ENCODE measurements at places on chromosomes 7 and 10.

- no peak for DNase-seq
Observed at GRCh38 chr10:72121389-72121788, 33.0 kb upstream of the SPOCK2 start.

DNA sequence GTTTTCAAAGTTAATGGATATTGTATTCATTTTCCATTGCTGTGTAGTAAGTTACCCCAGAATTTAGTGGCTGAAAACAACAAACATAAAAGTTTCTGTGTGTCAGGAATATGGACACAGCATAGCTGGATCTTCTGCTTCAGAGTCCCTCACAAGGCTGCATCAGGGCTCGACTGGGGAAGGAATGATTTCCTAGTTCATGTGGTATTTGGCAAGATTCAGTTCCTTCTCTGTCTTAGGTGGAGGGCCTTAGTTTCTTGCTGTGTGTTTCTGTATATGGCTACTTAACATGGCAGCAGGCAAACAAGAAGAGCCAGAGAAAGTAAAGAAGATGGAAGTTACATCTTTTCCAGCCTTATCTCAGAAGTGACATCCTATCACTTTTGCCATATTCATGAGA, 51.1 kb downstream of the TPST1 start:
- DNase-seq, result no peak

DNA sequence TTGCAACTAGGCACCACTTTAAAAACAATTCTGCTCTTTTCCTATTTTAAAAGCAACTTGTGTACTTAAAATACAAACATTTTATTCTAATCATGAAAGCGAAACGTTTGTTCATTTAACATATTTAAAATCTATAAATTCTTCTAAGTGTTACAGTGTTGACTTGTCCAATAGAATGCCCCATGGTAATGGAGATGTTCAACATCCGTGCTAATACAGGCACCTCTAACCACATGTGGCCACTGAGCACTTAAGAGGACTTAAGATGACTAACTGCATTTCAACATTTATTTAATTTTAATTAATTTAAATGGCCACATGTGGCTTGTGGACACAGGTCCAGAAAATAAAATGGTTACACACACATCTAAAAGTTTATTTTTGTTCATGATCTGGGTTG, 115.1 kb downstream of the TPK1 start:
- DNase-seq, result no peak

GRCh38 chr7:16944936-16945335, 63.2 kb upstream of the AGR3 start:
- no peak for DNase-seq

DNA sequence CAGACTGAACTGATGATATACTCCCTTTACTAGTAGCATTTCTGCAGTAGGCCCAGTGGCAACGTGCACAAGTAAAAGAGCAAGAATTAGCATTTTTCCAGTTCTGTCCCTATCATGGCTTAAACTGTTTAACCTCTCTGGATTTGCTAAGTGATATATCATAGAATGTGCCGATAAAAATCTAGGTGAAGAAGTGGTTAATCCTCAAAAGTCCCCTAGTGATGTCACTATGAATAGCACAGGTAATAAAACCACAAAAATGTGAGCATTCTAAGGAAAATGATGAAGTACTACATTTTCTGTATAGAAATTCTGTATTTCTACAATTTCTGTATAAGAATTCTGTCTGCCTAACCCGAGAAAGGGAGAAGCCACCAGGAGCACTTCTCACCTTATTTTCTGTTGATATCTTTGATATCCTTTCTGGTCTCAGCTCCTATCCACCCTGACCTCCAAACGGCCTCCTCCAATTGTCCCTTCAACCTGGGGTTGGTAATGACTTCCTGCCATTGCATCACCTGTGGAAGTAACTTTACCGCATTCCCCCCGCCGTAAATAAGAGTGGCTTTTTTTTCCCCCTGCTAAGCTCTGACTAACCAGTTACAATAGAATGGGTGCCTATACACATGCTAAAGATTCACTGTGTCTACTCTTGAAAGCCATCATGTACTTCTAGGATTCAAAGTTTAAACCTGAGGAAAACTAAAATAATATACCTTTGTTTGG, 155.9 kb upstream of the ASAH2 start:
- no peak for DNase-seq

DNA sequence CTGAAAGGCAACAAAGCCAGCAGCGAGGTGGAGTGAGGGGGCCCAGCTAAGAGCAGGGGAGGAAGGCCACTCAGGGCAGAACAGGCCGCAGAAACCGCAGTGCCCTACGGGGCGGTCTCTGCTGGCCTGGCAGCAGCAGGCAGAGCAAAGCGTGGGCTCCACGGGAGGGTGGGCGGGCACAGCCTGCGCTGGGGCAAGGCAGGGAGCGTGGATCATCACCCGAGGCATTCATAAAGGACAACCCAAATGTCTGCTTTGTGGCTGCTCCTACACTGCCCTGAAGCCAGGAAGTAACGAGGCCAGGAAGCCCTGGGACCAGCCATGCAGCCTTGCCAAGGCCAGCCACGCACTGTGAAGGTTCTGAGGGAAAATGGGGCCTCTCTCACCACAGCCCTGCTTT, 127.5 kb downstream of the MAD1L1 start:
- DNase-seq, result no peak

- DNase-seq, result no peak
Observed at GRCh38 chr10:26931223-26931622, 70.5 kb upstream of the ABI1 start.

DNA sequence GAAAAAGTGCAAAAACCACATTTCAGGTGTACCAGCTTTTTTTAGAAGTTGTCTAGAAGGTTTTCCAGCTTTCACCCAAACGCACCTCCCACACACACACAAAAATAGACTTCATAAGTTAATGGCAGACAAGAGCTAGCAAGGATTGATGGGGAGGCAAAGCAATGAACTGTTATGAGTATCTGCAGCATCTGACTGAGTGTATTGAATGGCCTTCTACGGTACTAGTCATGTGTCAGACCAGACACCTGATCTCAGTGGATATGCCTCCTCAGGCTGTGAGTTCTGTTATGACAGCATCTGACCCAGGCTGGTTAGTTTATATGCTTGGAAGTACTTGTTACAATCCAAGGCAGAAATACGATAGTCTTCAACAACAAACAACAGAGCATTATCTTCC, 406.1 kb upstream of the AUTS2 start:
- DNase-seq, result no peak

- DNase-seq, result no peak
Observed at GRCh38 chr10:114442091-114442630, 37.9 kb upstream of the AFAP1L2 start.

GRCh38 chr10:21401196-21401595, 124.3 kb downstream of the SKIDA1 start:
- DNase-seq, result no peak

GRCh38 chr10:75402486-75403143, 1.1 kb upstream of the ZNF503 start:
- DNase-seq, result peak; percentile 68
